Epithelial cell of prostate (primary cell): ENCODE measurements at places on chromosomes 6 and 20.

- no peak for DNase-seq
Observed at GRCh38 chr6:4705809-4706208, 70.4 kb upstream of the CDYL start.

- DNase-seq: no peak
Observed at GRCh38 chr6:169189182-169189581, 64.5 kb downstream of the THBS2 start.

DNA sequence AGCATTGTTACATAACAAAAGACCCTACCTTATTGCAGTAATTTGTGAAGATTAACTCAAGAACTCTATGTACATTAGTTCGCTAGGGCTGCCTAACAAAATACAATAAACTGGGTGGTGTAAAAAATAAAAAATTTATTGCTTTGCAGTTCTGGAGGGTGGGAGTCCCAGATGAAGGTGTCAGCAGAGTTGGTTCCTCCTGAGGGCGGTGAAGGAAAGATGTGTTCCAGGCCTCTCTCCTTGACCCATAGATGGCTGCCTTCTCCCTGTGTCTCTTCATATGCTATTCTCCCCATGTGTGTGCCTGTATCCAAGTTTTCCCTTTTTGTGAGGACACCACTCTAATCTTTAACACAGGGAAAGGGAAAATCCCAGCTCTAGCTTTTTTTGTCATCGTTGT lies 305 bp upstream of the VNN1 start:
- DNase-seq: no peak

- no peak for DNase-seq
Observed at GRCh38 chr6:157020398-157020797, 243.2 kb downstream of the ARID1B start.

- DNase-seq: no peak
Observed at GRCh38 chr20:41057999-41058673, 29.5 kb downstream of the TOP1 start.

DNA sequence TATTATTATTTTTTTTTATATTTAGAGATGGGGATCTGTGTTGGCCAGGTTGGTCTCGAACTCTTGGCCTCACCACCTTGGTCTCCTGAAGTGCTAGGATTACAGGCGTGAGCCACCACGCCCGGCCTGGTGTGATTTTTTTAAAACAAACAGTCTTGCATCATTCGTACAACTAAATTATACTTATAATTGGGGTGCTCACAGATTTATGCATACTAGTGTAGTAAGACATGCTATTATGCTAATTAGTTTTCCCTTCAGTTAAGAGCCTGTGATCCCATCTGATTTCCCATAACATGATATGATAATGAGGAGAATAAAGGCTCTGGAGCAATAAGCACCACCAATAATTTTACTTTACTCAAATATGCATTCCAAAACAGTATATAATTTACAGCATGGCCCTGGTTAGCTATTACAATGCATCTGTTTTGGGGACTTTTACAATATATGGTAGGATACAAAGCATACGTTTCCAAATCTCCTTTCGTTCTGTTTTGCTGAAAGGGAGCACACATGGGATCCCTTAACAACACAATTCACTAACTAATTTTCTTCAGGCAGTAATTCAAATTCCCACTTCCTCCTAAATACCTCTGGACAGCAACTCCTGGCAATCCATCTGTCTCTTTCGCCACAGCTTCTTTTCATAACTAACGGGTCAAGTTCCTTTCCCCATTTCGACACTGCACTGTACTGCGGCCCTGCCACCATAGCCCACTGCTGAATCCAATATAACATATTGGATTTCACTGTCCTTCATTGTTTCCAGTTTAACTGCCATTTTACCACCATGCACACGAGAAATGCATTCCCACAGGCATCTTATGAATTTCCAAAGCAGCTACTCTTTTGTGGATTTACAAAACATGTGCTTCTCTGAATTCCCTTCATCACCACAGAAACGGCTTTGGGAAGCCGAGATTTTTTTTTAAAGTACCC lies 1.7 kb downstream of the NUDT3 start:
- no peak for DNase-seq

GRCh38 chr20:61769286-61769832 lies 296.3 kb downstream of the TAF4 start:
- DNase-seq: no peak

DNA sequence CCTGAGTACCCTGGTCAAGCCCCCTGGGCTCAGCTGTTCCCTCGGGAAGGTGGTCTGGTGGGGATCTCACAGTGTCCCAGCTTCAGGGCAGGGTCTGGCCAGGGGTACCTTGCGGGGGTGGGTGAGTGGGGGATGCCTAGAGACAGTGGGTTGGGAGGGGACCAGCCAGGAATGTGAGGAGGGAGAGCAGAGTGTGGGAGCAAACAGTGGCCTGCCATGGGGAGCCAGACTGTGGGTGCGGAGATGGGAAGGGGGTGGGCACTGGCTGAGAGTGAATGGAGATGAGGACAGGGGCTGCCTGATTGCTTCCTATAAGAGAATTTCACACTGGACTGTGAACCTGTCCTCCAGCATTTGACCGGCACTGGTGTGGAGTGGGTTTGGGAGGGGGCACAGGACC lies 95.1 kb downstream of the VEGFA start:
- DNase-seq: no peak

DNA sequence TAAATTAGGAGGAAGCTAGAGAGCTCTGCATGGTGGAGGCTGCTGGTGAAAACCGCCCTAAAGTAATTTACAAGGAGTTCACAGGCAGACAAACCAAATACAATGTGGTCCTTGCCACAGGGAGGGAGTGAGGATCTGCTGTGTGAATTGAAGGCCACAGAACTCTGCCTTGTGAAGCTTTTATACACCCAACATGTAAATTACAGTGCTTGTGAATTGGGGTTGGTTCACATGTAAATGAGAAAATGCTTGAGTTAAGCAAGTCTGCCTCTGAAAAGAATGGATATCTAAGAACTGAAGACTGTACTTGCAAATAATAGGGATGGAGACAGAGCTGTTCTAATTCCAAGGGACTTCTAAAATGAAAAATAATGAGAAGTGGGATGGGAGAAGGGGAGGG lies 194.2 kb downstream of the SLC35F1 start:
- DNase-seq: no peak

GRCh38 chr20:54170026-54170471 lies 3.7 kb downstream of the CYP24A1 start:
- DNase-seq: no peak
